ENCODE measurements at places on chromosomes 1 and 21.

- H3K27me3 ChIP-seq, result no peaks in the 10 kb centered on the region
- H3K27ac ChIP-seq, result no peak overlapping the region
- H3K36me3 ChIP-seq, result peaks cover 34% of the 10 kb centered on the region
- peak overlapping the region; percentile 92 for H3K4me3 ChIP-seq
- peaks cover 34% of the 10 kb centered on the region for H3K4me1 ChIP-seq
Observed at GRCh38 chr1:231242516-231243198, 1.6 kb downstream of the GNPAT start.

- H3K4me3 ChIP-seq, result no peak overlapping the region
- H3K27ac ChIP-seq, result peak overlapping the region; percentile 80
- no peaks in the 10 kb centered on the region for H3K27me3 ChIP-seq
- no peaks in the 10 kb centered on the region for H3K36me3 ChIP-seq
- peaks cover 35% of the 10 kb centered on the region for H3K4me1 ChIP-seq
- DNase-seq, result no peak
Observed at GRCh38 chr1:91821126-91821868, 64.7 kb downstream of the TGFBR3 start.

DNA sequence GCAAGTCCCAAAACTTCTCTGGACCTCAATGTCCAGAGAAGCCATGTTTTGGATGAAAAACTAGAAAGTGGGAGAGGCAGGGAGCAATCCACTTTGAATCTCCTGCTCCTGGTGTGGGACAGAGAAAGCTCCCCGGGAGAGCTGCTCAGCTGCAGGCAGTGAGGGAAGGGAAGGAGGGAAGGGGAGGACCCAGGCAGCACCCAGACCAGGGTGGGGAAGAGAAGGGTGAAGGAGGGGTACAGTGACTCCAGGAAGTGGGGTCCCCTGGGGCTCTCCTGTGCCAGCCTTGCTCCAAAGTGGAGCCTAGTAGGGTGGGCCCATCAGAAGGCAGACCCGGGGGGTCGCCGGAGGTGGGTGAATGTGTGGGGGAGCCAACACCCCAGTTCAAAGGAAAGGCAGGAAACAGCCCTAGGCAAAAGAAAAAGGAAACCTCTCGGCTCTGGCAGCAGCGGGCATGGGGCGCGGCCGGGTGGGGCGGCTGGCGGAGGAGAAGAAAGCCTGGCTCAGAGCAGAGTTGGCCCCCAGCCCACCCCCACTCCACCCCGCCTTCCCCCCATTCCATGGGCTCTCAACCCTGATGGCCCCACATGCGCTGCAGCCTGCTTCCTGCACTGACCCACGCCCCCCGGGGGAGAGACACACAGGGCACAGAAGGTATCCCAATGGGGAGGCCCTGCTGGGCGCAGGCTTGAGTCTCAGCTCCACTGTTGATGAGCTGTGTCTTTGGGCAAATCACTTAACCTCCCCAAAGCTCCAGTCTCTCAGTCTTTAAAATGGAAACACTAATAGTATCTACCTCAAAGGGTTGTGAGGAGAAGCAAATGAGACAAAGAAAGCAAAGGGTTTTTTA, 5.7 kb downstream of the LGR6 start:
- no peak overlapping the region for H3K4me3 ChIP-seq
- peaks cover 6% of the 10 kb centered on the region for H3K4me1 ChIP-seq
- no peaks in the 10 kb centered on the region for H3K36me3 ChIP-seq
- DNase-seq, result no peak

DNA sequence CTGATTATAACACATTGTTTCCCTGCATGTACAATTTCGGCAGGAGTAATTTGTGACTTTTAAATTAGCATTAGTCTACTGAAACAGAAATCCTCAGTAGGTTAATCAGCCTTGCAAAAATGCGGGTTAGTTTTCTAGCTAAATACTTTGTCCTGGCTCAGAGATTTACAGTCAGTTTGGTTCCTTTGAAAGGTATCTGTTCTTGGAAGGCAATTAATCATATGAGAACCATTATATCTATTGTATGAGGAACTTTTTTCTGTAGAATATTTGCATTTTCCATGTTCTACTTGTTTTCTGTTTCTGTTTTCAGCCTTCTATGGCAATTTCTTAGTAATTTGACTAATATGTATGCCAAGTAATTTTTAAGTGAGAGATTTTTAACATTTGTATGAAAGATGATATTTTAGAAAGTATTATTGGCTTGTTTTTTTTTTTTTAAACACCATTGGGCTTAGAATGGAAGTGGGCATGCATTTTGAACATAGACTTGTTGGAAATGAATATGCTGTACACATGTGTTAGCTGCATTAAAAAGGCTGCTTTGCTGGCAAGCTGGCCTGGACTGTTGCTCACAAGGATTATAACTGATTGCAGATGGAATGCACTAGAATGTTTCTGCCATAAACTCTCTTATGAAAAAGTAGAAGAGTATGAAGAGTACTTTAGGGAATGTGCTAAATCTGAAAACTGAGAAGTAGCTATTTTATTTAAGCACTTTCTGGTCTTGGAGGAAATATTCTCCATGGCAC, 26.2 kb downstream of the KIF1B start:
- H3K4me3 ChIP-seq, result no peak overlapping the region
- no peak for DNase-seq
- no peaks in the 10 kb centered on the region for H3K27me3 ChIP-seq
- H3K36me3 ChIP-seq, result peaks cover 39% of the 10 kb centered on the region
- H3K27ac ChIP-seq, result peak overlapping the region; percentile 47

DNA sequence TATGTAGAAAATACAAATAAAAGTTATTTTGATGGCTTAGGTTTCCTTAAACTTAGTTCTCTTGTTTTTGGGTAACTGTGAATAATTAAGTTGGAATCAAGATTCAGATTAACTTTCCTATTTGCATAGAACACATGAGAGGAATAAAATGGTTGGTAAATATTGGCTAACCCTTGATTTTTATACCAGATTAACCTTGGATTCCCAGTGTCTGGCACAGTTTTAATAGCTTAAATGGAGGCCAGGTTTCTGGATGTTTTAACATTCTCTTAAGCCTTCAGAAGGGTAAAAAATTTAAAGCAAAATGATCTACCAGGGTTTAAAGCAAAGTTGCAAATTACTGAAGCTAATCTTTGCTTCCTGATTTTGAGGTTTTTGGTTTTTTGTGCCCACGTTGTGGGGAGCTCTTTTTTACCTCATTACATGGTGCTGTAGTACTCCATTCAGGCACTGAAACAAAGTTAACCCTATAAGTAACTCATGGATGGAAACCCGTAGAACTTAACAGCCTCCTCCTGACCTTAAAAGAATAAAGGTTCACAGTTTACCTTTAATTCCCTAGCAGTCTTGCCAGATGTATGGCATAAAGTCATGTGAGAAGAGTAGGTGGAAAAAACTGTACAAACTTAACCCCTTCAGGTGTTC, 8.4 kb upstream of the SPATA1 start:
- H3K4me1 ChIP-seq, result peaks cover 7% of the 10 kb centered on the region
- DNase-seq, result no peak
- no peaks in the 10 kb centered on the region for H3K27me3 ChIP-seq
- H3K27ac ChIP-seq, result no peak overlapping the region
- peaks cover 69% of the 10 kb centered on the region for H3K36me3 ChIP-seq

DNA sequence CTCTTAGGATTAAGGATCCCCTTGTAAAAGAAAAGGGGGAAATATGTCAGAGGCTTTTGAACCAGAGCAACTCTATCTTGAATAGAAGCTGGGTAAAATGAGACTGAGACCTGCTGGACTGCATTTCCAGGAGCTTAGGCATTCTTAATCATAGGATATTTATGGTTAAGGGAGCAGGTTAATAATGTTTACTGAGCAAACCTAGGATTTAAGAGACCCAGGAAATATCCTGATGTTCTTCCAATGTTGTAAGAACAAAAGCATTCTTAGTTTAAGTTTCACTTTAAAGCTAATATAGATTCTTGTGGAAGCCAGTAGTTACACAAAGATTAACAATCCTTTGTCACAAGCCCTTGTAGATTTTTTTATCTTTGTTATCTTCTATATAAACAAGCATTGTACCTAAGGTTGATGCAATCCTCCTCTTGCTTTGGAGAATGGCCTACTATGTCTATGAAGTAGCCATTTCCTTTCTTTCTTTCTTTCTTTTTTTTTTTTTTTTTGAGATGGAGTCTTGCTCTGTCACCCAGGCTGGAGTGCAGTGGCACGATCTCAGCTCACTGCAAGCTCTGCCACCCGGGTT, 570.2 kb upstream of the BEND5 start:
- H3K4me3 ChIP-seq, result no peak overlapping the region
- no peaks in the 10 kb centered on the region for H3K27me3 ChIP-seq
- no peaks in the 10 kb centered on the region for H3K36me3 ChIP-seq
- no peaks in the 10 kb centered on the region for H3K4me1 ChIP-seq
- DNase-seq, result no peak

DNA sequence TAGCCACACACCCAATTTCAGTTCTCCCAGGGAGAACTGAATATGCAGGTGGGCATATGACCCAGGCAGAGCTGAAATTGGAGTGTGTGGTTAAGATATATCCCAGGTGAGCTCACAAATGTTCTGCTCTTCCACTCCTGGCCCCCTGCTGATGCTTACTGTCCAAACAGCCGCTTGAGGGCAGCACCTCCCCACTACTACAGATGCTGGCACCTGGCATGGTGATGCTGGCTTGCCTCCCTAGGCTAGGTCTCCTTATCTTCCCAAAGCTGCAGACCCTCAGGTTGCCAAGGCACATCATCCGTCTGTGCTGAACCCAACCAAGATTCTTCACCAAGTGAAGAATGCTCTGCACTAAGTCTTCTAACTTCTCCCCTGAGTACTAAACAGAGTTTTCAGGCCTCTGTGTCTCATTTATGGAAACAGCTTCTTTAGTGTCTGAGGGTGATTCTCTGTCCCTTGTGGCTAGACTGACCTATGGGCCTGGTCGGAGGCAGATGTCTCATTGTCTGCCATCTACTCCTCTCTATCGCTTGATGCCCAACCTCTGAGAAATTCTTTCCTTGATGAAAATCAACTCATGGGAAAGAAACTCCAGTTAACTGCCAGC, 27.2 kb downstream of the XCL1 start:
- peaks cover 3% of the 10 kb centered on the region for H3K27me3 ChIP-seq
- H3K27ac ChIP-seq, result no peak overlapping the region
- peak; percentile 80 for DNase-seq
- peaks cover 5% of the 10 kb centered on the region for H3K4me1 ChIP-seq

DNA sequence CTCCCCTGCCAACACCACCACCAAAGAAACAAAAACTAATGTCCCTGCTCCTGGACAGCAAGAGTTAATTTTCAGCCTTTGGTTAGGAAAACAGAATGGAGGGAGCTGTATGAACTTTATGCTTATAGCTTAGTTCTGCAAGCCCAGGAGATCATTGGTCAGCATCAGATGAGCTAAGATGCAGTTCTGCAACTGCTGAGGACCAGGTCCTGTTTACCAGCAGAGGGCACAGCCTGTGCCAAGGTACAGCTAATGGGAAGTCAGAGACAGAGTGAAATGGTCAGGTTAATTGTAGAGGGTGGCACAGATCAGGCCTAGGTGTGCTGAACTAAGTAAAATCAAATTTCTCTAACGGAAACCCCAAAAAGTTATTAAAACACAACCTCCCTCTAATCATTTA, 161.3 kb downstream of the ROR1 start:
- H3K4me1 ChIP-seq, result peaks cover 29% of the 10 kb centered on the region
- no peak for DNase-seq
- peak overlapping the region; percentile 46 for H3K27ac ChIP-seq
- no peaks in the 10 kb centered on the region for H3K36me3 ChIP-seq
- no peak overlapping the region for H3K4me3 ChIP-seq
- H3K27me3 ChIP-seq, result peaks cover 9% of the 10 kb centered on the region

- peaks cover 6% of the 10 kb centered on the region for H3K4me1 ChIP-seq
- H3K27me3 ChIP-seq, result no peaks in the 10 kb centered on the region
- H3K4me3 ChIP-seq, result no peak overlapping the region
- no peak for DNase-seq
- peak overlapping the region; percentile 0 for H3K27ac ChIP-seq
Observed at GRCh38 chr1:92691925-92692324, 93.0 kb downstream of the EVI5 start.

DNA sequence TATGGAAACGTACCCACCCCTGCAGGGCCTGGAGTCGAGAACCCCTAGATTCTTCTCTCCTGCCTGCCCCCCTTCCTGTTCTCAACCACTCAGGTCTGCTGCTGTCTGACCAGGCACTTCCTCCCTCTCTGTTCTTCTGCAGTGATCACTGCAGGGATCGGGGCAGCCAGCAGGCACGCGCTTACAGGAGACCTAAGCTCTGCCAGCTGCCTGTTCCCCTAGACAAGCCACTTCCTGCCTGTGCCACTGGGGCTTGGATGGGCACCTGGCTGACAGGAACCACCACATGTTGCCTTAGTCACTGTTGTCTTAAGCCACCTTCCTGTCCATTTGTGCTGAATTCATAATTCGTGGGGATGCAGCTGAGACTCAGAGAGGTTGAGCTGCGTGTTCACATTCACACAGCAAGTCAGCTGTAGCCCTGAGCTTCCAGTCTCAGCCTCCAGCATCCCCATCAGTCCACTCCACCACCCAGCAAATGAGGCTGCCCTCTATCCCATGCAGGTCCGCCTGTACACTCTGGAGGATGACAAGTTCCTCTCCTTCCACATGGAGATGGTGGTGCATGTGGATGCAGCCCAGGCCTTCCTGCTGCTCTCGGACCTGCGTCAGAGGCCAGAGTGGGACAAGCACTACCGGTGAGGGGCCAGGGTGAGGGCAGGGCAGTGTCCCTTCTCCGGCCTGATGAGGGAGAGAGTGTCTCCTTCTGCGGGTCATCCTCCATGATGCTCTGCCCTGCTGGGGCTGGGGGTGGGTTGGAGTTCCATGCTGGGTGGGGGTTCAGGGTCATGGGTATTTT, 18.6 kb downstream of the FAM151A start:
- no peak overlapping the region for H3K4me3 ChIP-seq
- no peaks in the 10 kb centered on the region for H3K36me3 ChIP-seq
- DNase-seq, result no peak
- H3K27me3 ChIP-seq, result peaks cover 4% of the 10 kb centered on the region

GRCh38 chr1:12052008-12052573, 11.0 kb upstream of the TNFRSF8 start:
- peak overlapping the region; percentile 33 for H3K4me3 ChIP-seq
- H3K27ac ChIP-seq, result peak overlapping the region; percentile 93
- no peaks in the 10 kb centered on the region for H3K36me3 ChIP-seq
- DNase-seq, result peak; percentile 32

DNA sequence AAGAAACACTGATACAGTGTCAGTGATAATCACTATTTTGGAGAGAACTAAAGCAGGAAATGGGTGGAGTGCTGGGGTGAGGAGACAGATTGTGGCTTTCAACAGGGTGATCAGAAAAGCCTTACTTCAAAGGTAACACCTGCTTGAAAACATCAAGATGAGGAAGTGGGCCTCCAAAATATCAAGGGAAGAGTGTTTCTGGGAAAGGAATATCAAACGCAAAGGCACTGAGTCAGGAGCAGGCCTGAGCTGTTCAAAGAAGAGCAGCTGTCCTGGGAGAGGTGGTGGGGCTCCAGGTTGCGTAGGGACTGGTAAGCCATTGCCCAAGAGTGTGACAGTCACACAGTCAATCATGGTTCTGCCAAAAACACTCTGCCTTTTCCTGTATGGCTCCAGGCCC, 47.1 kb upstream of the ATP1A1 start:
- H3K4me3 ChIP-seq, result no peak overlapping the region
- H3K36me3 ChIP-seq, result no peaks in the 10 kb centered on the region
- no peak overlapping the region for H3K27ac ChIP-seq
- peaks cover 16% of the 10 kb centered on the region for H3K4me1 ChIP-seq

Measured in nephron progenitor cell (in vitro differentiated cells).